ENCODE measurements at places on chromosomes 2 and 18.
A peak's percentile ranks its signal among the peaks of the same experiment; 100 is the strongest.

DNA sequence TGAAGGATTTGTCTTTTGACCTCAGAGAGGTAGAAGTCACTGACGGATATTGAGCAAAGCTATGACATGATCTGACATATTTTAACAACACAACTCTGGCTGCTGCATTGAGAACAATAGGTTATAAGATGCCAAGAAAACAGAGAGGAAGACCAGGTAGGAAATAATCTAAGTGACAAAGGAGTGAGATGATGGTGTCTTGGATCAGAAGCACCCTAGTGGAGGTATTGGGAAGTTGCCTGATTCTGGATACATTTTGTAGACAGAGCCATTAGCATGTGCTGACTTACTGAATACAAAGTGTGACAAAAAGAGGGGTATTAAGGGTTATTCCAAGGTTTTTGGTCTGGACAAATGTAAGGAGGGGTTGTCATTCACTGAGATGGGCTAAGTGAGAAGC, 1438.1 kb downstream of the DPP10 start:
- no peak for DNase-seq

DNA sequence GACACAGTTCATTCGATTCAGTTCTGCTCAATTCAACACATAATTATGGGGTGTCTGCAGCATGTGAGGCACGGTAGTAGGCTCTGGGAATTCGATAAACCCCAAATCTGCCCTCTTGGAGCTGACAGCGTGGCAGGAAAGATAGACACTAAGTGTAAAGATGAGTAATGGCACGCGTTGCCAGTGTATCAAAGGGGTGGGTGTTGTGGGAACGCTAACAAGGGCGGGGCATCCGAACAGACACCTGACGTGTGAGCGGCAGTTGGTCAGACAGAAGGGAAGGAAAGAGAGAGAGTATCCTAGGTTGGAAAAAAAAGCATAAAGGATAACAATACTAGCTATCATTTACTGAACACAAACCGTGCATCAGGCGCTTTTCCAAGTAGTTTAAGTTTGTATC, 125.7 kb upstream of the HAAO start:
- no peak for DNase-seq

DNA sequence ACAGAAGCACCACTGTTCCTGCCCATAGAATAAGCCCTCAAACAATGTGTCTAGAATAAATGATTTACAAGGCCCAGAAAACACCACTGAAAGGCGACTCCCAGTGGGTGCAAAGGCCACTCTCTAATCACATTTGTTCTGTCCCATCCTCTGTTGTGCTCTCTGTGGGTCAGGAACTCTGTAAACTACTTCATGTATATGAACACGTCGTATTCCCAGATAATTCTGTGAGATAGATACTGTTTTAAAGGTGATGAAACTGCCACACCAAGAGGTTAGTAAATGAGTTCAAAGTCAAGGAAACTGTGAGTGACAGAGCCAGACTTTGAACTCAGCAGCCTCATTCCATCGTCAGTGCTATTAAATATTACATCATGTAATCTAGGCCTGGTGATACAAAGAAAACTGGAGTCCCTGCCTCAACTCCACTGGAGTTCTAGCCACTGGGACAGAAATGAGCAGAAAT, 269.7 kb upstream of the DCC start:
- DNase-seq: no peak

DNA sequence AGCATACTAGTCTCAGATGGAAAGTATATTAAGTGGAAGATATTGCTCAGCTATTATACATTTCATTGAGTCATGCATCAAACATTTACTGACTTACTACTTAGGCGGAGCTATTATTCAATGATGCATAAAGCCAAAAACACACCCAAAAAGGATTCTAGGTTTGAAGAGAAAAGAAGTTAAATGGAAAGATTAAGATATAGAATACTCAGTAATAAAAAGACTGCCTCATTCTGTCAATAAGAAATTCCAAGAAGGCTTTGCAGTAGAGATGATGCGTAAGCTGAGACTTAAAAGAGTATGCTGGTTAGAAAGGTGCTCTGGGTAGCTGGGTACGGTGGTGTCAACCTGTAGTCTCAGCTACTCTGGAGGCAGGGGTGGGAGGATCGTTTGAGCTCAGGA, 27.6 kb downstream of the STK17B start:
- peak; percentile 45 for DNase-seq

DNA sequence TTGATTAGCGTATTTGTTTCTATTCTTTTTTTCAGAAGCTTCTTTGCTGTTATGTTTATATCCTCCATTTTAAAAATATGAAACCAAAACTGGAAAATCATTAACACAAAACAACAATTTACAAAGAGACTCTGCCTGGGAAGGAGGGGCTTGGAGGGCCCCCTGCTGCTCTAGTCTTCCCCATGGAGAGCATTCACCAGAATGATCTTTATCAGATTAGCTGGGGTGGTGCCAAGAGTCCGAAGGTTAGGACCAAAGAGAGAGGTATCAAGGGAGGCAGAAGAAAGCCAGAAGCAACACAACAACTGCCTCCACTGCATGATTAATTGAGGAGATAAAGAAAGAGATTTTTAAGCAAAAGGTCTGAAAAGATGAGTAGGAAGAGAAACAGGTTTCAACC, 218.6 kb downstream of the IRS1 start:
- DNase-seq: no peak

DNA sequence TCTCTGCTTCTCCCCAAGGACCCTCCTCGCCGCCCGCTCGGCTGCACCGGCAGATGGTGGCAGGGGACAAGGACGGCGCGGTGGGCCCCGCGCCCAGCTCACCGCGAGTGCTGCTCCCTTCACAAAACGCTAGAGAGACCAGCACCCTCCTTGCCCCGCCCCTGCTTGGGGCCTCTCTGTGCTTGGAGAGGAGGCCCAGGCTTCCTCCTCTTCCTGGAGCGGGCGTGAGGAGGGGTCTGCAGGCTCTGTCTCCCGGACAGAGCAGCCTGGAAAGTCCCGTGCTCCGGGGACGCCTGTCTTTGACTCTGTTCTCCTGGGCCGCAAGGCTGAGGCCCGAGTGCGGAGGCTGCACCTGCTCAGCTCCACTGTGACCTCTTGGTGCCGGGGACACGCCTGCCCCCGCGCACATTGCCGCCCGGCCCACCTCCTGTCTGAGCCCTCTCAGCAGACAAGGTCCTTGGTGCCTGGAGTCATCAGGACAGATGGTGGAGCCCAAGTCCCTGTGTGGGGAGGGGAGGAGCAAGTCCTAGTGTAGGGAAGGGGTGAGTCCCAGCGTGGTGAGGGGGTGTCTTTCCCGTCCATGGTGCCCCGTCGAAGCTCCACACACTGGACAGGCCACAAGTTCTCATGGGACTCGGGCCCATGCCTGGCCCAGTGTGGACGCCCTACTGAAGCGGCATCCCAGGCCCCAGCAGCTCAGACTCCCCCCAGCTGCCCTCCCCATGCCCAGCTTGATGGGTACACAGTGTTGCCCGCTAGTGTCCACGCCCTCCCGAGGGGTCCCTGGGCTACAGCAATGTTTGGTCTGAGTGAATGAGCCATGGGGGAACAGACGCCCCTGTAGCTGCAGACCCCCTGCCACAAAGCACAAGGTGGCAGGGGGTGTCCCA, 33.8 kb downstream of the RTP5 start:
- no peak for DNase-seq

- no peak for DNase-seq
These were observed 353.2 kb upstream of the TRIB2 start for GRCh38 chr2:12363569-12363968.

DNA sequence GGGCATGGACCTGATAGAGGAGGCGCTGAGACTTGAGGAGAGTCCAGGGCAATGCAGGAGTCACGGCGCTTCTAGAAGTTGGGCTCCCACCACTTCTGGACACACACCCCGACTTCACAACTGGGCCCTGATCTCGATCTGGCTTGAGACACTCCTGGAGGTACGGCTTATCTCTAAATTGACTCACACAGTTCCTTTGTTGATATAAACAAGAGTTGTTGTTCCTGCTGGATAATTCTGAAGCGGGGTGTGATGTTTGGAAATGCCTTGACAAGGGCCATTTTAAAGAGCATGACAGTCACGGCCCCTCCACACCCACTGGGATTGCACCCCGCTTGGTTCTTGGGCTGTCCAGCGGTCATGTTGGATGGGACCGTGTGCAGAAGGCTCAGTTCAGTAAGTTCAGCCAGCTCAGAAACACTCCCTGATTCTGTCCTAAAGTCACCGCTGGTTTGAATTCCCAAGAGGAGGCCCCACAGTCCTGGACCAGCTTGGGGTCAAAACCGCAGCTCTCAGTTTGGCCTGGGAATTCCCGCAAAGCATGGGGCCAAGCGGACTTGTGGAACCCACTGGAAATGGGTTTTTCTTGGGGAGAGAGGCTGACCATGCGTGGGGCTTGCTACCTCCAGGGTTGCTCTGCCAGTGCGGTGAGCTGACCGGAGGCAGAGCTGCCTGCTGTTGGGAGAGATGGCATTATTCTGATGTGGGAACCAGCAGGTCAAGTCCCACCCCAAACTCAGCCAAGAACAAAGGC, 9.3 kb upstream of the NEU2 start:
- DNase-seq: no peak

GRCh38 chr18:47901624-47902362, 28.7 kb downstream of the SMAD2 start:
- DNase-seq: no peak

GRCh38 chr18:10715791-10716190, 190.0 kb downstream of the NAPG start:
- DNase-seq: no peak

DNA sequence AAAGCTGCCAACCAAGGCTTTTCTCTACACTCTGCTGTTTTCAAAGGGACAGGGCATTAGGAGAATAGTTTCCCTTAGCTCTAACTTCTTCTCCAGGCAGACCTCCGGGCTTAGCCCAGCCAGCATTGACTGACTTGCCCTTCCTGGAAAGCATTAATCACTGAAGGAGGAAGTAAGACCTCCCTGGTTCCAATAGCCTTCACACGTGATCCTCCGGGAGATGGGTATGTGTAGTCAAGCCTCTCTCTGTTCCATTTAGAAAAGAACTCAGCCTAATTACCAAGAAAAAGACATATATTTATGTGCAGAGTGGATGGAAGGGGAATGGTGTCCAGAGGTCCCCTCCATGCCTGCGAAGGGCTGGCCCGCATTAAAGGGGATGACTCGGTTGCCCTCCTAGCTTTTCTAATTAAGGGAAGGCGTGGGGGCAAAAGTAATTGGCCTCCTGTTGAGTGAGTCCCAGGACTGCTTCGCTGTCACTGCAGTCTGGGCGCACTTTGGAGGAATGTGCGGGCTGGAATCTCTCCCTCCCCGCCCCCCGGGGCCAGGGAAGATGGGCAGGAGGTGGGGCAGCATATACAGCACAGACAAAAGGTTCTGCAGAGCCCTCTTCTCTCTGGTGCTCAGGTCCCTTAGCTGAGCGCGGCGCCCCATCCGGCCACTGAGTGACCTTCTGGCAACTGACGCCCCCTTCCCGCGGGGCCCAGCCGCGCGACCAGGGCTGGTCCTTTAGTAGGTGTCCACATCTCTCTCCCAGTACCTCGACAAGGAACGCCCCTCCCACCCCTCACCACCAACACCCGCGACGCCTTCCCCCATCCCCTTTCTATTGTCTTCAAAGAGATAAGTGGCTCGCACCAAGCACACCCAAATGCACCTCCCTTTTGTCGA, 686.0 kb downstream of the NRXN1 start:
- no peak for DNase-seq

DNA sequence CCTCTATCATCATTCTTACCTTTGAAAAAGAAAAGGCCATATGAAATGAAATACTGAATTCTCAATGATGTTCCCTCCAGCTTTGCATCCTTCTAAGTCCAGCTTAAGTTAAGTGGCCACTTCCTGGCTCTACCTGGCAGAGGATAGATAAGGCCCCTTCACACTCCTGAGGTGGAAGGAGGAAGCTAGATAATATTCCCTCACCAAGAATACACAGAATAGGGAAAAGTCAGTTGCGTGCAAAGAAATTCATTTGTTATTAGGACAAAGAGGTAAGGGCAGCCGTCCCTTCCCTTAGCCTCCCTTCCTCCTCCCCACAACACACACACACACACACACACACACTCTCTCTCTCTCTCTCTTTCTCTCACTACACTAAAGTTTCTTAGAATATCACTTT, 37.5 kb downstream of the OLA1 start:
- no peak for DNase-seq

DNA sequence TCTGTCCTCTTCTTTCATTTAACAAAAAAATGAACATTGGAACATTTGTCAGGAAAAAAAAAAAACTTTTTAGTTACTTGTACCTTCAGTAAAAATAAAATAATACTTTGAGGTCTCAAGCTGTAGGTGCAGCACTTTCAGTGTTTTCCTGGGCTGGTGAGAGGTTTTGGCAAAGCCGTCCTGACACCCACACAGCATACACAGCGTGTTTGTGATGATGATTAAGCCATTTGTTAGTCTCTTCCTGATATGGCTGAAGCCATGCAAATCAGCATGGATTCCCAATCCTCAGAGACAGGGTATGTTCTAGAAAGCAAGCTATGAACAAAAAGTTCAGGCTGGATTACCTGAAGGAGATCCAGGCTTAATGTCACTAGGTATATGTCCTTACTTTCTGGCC, 236.8 kb downstream of the ZNF516 start:
- DNase-seq: no peak

- no peak for DNase-seq
These were observed 1261.7 kb downstream of the DSC3 start for GRCh38 chr18:29780816-29781215.

- no peak for DNase-seq
These were observed 107.0 kb downstream of the RNF144A start for GRCh38 chr2:7024261-7024660.

- no peak for DNase-seq
These were observed 861.8 kb downstream of the TRIB2 start for GRCh38 chr2:13578547-13578946.

GRCh38 chr18:72091369-72091768, 452.8 kb downstream of the CBLN2 start:
- no peak for DNase-seq

- DNase-seq: peak; percentile 38
These were observed 232.9 kb downstream of the GULP1 start for GRCh38 chr2:188524519-188525113.

DNA sequence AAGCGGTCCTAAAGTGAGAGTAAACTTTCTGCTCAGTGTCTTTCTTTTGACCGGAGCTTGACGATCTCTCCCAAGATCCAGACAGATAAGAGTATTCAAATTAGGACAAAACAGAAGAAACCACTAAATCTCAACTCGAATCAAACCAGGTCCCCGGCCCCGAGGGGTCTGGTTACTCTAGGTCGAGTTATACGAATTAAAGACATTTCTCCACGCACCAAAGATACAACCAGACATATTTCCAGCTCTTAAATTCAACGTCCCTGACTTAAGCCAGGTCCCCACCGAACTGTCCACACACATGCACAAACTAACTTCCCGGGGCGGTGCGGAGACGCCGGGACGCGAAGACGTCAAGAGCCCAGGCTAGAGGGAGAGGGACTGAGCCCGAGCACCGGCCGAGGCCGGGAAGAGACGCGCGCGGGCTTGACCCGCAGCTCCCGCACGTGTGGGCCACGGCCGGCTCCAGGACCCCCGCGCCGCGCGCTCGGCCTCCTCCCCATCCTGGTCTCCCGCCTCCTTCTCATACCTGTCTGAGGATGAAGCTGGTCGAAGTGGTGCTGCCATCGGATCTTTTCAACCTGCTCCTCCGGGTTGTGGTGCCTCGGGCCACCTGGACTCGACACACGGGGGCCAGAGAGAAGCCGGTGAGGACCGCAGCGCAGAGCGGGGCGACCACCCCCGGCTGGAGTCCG, 896 bp downstream of the CACNB4 start:
- peak; percentile 10 for DNase-seq
